ENCODE measurements at places on chromosomes 12 and 14.

DNA sequence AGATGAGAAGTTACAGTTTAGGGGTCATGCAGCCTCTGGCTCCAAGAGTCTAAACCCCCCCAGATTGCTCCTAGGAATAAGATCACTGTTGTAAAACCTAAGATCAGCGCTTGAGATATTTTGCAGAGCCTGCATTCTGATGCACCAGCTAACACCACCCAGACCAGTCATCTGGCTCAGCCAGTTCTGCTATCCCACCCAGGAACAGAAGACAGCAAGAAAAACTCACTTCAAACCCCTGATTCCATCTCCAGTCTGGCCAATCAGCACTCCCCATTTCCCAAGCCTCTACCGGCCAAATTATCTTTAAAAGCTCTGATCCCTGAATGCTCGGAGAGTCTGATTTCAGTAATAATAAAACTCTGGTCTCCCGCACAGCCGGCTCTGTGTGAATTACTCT, 158.6 kb downstream of the ZNF664 start:
- DNase-seq, result no peak

DNA sequence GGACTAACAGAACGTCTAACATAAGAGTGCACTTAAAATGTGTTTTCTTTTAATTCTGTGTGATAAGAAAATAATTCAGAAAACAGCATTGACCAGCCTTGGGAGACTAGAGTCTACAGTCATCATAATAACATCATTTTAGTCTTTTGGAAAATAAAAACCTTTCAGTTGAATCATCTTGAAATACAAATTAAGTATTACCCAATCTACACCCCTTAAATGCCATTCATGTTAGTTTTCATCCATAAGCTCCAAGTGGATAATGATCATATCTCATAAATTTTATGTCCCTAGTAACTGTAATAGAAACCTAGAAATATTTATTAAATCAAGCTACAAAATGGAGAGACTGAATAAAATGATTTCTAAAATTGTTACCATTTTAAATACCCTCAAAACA, 32.4 kb downstream of the EPS8 start:
- peak; percentile 71 for DNase-seq

- peak; percentile 38 for DNase-seq
Observed at GRCh38 chr12:6104027-6104426, 20.4 kb downstream of the VWF start.

- DNase-seq, result no peak
Observed at GRCh38 chr12:93838193-93838592, 161.0 kb downstream of the CRADD start.

GRCh38 chr12:103905730-103906349, 24.4 kb upstream of the HSP90B1 start:
- DNase-seq, result no peak

- DNase-seq, result no peak
Observed at GRCh38 chr12:108753976-108754375, 22.7 kb upstream of the CORO1C start.

- no peak for DNase-seq
Observed at GRCh38 chr14:100898465-100898864, 5.1 kb downstream of the RTL1 start.

DNA sequence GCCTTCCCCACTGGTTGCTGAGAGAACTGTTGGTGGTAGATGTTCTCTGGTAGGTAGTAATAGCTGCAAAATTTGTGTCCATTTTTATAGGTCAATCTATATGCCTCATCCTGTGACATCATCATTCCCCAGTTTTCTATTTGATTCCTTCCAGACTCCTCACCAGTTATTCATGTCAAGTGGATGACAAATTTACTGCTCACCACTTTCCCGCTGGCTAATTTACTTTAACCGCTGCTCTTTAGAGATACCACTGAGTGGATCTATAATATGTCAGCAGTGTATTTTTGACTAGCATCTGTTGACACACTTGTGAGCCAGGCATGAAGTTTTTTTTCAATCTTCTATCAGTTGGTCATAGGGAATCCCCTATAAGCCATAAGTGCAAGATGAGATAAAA, 24.6 kb downstream of the GPR65 start:
- no peak for DNase-seq

GRCh38 chr12:63323942-63324341, 172.9 kb upstream of the AVPR1A start:
- DNase-seq, result no peak

DNA sequence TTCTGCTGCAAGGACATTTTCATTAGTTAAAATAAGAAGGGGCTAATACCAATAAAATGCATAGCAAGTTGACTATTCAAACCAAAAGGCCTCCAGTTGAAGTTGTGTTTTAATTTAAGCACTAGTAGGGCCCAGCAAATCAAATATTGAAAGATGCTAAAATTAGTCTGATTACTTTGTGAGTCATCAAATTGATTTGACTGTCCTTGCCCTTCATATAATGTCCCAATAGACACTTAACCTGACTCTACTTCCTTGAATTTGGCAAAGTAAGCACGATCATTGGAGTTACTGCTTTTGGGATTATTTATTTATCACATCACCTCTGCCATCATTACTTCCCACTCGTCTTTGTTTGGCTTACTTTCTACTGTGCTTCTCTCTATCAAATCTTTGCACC, 798.5 kb downstream of the DIO2 start:
- no peak for DNase-seq

Measured in fibroblast of skin of abdomen (primary cell).